ENCODE measurements at places on chromosomes 1 and 21.

- no peak for DNase-seq
These were observed 220.7 kb downstream of the PDE4B start for GRCh38 chr1:66013371-66013770.

GRCh38 chr1:214664651-214665433 is 61.8 kb downstream of the CENPF start:
- DNase-seq, result no peak

- no peak for DNase-seq
These were observed 2.2 kb upstream of the FHAD1 start for GRCh38 chr1:15244813-15245212.

DNA sequence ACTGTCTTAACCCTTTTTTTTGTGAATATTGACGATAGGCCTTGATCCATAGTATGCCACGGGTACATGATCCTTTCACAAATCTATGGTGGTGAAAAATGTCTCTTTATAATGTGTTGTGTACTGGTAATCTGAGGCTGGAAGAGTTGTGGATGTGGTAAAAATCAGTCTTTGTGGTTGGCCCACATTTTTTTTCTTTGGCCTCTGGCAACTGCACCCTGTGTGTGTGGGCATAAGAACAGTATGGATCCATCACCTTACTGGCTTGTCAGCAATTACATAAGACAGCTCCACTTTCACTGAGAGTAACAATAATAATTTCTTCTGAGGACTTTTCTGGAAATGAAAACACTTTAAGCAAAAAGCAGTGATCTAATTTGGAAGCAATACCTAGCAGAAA is 101.6 kb downstream of the GABPA start:
- DNase-seq, result no peak

GRCh38 chr1:170073893-170074249 is 624 bp downstream of the KIFAP3 start:
- no peak for DNase-seq

DNA sequence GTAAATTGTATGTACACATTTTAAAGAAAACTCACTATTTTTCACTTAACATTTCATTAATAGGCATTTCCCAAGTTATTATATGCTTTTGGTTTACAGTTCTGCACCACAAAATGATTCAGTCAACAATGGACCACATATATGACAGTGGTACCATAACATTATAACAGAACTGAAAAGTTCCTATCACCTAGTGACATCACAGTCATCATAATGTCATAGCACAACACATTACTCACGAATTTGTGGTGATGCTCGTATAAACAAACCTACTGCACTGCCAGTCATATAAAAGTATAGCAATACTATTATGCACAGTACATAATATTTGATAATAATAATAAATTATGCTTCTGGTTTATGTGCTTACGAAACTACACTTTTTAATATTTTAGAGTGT is 30.9 kb downstream of the DNAI4 start:
- no peak for DNase-seq

- no peak for DNase-seq
These were observed 254.4 kb downstream of the FOXD2 start for GRCh38 chr1:47692196-47692595.

DNA sequence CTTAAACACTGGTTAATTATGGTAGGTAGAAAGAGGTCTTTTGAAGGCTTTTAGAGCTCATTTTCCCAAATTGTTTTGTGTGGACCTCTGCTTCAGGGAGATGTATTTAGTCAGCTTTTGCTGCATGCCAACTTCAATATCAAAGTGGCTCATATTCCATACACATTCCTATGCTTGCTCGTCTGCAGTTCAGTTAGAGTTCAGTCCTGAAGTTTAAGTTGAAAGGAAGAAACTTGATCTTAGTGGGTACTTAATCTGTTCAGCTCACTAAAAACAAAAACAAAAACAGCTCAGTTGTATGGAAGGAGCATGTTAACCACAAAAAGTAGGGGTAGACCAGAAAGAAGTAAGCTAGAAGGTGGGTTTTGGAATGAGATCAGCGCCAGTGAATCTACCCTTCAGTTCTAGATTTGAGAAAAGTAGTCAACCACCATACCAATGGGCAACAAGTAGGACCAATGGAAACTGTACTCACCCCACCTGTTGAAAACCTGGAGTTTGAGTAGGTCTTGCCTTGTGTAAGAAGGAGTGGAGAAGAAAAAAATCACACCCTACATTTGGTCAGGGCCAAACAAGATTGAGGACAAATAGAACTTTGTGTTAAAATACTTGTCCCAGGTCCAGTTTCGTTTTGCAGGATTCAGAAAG is 58.0 kb downstream of the LEPR start:
- DNase-seq, result no peak

- DNase-seq, result no peak
These were observed 6.8 kb downstream of the TMEM9 start for GRCh38 chr1:201147396-201148015.

GRCh38 chr1:156122086-156122485 is 7.6 kb downstream of the LMNA start:
- no peak for DNase-seq

DNA sequence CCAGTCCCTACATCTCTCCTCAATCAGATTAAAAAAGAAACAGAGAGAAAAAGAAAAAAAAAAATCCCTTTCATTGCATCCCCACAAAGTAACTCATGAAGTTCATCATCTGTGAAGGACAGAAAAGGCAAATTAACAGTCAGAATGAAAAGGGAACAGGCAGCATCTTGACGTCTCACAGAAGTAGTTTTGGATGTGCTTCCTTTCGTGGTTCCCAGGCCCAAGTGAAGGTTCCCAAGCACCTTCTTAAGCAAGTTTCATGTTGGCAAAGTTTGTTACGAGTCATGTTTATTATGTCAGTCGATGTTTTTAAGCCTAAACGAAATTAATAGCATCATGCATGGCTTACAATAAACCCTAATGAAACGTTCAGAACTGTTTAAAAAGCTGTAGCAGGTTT is 475.2 kb downstream of the SETD4 start:
- no peak for DNase-seq

GRCh38 chr1:174791863-174792262 is 207.9 kb upstream of the CACYBP start:
- DNase-seq, result no peak

GRCh38 chr1:82091729-82092128 is 291.0 kb downstream of the ADGRL2 start:
- no peak for DNase-seq

DNA sequence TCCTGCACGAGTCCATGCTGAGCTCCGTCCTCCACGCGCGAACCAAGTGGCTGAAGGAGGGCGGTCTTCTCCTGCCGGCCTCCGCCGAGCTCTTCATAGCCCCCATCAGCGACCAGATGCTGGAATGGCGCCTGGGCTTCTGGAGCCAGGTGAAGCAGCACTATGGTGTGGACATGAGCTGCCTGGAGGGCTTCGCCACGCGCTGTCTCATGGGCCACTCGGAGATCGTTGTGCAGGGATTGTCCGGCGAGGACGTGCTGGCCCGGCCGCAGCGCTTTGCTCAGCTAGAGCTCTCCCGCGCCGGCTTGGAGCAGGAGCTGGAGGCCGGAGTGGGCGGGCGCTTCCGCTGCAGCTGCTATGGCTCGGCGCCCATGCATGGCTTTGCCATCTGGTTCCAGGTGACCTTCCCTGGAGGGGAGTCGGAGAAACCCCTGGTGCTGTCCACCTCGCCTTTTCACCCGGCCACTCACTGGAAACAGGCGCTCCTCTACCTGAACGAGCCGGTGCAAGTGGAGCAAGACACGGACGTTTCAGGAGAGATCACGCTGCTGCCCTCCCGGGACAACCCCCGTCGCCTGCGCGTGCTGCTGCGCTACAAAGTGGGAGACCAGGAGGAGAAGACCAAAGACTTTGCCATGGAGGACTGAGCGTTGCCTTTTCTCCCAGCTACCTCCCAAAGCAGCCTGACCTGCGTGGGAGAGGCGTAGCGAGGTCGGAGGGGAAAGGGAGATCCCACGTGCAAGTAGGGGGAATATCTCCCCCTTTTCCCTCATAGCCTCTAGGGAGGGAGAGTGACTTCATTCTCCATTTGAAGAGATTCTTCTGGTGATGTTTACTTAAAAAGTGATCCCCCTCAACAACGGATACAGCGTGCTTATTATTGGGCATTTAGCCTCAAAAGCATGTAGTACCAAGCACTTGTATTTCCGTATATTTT is 991 bp downstream of the PRMT6 start:
- DNase-seq, result peak; percentile 86

- no peak for DNase-seq
These were observed 3.0 kb upstream of the MFSD2A start for GRCh38 chr1:39951926-39952325.

DNA sequence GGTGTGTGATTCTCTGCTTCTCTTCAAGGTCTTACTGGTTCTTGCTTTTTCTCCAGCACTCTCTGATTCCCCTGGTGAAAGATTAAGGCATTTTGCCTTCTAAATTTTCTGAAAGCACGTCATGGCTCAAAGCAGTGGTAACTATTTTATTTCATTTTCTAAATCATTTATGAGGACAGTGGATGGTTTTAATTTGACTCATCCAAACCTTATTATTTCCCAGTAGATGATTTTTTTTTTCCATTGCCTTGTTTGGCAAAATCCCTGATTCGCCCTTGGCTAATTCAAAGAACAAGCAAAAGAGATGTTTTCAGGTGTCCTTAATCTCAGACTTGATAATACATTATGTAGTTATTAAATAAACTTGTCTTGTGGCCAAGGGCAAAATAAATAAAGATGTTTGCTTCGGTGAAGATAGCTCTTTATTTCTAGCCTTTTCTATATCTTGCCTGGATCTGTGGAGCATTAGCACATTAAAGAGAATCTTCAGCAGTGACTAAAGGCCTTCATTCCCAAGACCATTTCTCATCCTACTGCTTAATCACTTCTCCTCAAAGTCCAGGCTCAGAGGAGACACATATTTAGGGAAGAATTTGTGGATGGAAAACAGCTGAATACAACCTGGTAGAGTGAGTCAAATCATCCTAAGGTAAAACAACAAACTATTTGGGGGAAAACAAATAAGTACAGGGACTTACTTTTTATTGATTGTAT is 359.8 kb downstream of the DUSP10 start:
- DNase-seq, result no peak

DNA sequence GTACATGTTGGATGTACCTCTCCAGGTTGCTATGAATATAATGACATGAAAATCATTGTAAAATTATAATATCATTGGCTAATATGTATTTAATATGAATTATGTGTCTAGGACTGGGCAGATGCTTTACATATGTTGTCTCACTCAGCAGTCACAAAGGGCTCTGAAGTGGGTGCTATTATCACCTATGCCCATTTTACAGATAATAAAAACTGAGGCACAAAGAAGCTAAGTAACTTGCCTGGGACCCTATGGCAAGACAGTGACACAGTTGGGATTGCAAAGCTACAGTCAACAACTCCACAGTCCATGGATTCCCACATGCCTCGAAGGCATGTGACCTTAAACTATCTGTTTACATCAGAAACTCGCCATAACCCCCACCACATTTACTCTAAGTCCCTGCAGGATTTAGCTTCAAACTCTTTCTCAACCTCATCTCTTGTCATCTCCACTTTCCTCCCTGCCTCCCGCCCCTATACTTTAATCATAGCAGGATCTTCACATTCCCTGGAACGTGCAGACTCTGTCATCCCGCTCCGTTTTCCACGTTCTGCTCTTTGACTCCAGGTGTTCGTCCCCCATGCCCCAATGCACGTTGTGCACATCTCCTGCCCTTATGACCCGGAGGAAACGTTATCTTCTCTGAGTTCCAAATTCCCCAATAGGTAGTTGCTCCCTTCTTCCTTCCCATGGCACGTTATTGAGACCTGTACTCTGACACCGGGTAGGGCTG is 143.0 kb upstream of the NRIP1 start:
- no peak for DNase-seq

DNA sequence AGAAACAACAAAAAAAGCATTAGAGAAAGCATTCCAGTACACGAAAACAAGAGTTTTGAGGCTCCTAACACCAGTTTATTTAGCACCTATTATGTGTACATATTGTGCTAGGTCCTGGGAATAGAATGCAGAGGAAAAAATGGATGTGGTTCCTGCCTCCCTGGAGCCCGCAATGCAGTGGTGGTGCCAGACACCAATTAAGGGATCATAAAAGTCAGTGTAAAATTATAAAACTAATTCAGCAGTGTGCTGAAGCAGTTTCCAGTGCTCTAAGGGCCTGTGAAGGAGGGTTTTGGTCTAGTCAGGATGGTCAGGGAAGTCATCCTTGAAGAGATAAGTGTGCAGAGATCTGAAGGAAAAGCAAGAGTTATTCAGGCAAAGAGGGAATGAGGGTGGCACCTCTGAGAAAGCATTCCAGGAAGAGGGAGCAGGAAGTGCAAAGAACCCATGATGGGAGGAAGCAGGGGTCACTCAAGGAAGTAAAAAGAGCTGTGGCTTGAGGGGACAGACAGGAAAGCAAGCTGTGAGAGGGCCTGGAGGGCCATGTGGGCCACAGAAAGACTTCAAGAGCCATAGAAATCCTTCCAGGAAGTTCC is 65.2 kb upstream of the IFNLR1 start:
- no peak for DNase-seq

Data from left forelimb (tissue), 1 donor.